ENCODE measurements at places on chromosomes 1 and 21.

- DNase-seq: no peak
These were observed 31.0 kb upstream of the MTMR11 start for GRCh38 chr1:149967646-149968045.

GRCh38 chr1:42046761-42047507, 106.3 kb upstream of the GUCA2B start:
- DNase-seq: peak; percentile 77

DNA sequence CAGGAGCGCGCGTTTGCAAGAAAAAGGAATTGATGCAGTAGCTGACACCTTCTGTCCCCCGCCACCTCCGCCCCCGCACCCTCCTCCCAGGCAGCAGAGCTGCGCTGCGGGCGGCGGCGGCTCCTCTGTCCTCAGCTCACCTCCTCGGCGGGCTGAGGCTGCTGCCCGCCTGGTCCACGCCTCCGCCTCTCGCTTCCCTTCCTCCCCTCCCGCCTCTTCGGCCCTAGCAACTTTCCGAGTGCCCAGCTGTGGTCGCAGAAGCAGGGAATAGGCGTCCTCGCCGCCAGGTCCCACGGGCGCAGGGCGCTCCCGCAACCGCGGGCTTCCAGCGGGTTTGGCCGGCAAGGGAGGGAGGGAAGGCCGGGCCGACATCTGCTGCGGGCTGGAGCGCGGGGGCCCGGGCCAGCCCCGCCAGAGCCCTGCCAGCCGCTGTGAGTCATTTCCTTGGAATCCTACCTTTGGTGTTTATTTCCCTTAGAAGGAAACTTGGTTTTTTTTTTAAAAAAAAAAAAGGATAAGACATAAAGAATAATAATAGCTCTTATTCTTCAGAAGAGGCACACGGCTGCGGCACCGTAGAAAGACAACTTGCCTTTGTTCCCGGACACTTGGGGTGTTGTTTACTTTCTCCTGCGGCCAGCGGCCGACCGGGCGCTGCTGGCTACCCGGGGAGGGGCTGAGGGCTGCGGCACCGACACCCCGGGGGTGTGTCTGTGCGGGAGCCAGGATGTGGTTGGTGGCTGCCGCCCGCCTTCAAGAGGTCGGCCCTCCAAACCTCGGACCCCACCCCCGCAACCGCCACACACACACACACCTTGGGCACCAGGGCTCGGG, 1.1 kb downstream of the SERTAD4 start:
- peak; percentile 51 for DNase-seq

- DNase-seq: no peak
These were observed 66.8 kb upstream of the BACH1 start for GRCh38 chr21:29231756-29232529.

Measured in NCI-H1105 treated with DMSO at 0.1 percent for 48 hours (cell line).